GM23248 (cell line): ENCODE measurements at places on chromosomes 12 and 14. TPM values are rescaled to one million over a fixed set of nuclear protein-coding genes. Genes with fewer than 3 reads are reported as not detected.

- DNase-seq, result peak; percentile 67
Measured at GRCh38 chr14:65658202-65658601, 245.7 kb downstream of the FUT8 start.

- DNase-seq, result no peak
Measured at GRCh38 chr12:110505332-110505731, 3.2 kb downstream of the RAD9B start.

DNA sequence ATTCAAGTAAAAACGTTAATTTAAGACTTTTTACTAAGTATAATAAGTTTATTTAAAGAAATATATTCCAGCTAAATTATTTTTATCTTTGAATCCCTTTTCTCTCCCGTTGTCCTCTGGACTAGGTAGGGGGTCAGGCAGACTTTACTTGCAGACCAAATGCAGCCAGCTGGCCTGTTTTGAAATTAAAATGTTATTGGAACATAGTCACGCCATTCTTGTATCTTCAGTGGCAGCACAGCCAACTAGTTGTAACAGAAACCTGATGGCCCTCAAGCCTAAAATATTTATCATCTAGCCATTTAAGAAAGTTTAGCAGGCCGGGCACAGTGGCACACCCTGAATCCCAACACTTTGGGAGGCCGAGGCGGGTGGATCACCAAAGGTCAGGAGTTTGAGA lies 52.7 kb downstream of the BCAT1 start:
- DNase-seq, result peak; percentile 28

Gene RPL10L
- not detected in 2 replicates for polyA plus RNA-seq

DNA sequence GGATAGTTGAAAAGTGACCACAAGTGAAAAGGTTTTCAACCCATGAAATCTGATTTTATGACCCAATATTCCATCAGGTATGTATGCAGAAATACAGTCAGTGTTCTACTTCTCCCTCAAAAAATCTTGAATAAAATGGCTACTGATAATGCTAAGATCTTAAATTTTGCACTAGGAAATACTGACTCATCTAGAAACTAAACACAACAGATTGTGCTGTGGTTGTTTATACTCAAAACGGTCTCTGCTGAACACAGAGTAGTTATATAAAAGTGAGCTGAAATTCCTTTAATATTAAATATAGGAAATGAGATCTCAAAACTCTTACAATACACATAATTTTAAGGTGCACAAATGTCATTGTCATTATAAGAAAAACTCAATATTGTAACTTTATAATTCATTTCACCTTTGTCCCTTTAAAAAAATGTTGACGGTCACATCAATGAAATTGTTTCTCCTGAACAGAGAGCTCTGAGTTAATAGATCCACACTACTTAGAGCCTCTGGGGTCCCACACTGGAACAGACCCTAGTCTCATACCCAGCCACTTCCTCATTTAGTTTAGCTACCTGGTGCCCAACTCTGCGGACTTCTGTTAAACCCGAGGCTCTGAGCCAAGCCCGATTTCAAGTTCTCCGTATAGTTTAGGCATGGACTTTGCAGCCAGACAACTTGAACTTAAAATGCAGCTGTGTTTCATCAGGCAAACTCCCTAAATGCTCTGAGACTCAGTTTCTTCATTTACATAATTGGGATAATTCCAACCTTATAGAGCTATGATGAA lies 9.3 kb downstream of the COCH start:
- DNase-seq, result no peak

DNA sequence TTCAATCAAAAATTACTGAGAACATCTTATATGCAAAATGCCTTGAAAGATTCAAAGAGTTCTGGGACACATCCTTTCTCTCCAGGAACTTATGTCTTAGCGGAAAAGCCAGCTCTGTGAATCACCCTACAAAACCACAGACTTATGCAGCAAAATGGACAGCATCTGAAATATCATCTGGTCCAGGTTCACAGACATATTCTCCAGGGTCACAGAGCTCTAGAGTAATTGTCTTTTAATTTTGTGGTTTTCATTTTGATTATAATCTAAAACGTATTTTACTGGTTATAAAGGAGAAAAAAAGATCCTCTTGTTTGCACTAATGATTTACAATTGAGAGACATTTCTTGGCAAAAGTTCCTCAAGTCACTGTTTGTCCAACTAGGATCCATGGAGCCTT lies 246.2 kb downstream of the MSRB3 start:
- peak; percentile 91 for DNase-seq

DNA sequence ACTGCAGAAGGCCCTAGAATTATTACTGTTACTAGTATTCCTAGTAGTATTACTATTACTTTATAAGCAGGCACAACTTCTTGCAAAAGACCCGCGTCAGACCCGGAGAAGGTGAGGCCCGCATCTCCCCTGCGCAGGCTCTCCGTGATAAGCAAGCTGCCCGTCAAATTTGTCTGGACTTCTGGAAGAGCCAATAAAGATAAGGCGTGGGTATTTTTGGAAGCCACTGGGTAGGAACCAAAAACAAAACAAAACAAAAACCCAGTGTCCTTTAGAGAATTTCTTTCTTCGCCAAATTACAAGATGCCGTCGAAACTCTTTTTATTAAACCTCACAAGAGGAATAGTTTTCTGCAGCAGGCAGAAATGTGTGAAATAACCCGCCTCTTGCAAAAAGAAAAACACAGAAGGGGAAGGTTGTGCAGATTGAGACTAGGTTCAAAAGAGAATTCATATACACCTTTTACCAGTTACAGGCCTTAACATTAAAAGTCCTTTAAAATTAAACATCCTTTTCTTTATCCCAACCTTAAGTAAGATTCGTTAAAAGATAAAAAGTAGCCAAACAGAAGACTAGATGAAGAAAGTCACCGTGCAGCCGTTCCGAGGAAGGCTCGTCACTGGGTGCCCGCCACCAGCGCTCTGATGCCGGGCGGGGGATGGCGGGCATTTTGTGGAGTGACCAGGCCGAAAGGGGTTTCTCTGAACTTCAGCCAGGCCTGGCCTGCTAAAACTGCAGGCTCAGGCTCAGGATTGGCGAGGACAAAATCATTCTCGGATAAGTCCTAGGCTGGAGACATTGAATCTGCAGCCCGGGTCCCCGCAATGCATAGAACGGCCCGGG lies 1.6 kb downstream of the TBX5 start:
- peak; percentile 66 for DNase-seq

- no peak for DNase-seq
Measured at GRCh38 chr14:91158091-91158790, 44.4 kb downstream of the DGLUCY start.

- DNase-seq, result no peak
Measured at GRCh38 chr12:14643251-14643650, 53.1 kb downstream of the GUCY2C start.

GRCh38 chr12:22287776-22288621 lies 46.5 kb downstream of the ST8SIA1 start:
- peak; percentile 86 for DNase-seq

Gene CELA1
- polyA plus RNA-seq, result not detected in 2 replicates

DNA sequence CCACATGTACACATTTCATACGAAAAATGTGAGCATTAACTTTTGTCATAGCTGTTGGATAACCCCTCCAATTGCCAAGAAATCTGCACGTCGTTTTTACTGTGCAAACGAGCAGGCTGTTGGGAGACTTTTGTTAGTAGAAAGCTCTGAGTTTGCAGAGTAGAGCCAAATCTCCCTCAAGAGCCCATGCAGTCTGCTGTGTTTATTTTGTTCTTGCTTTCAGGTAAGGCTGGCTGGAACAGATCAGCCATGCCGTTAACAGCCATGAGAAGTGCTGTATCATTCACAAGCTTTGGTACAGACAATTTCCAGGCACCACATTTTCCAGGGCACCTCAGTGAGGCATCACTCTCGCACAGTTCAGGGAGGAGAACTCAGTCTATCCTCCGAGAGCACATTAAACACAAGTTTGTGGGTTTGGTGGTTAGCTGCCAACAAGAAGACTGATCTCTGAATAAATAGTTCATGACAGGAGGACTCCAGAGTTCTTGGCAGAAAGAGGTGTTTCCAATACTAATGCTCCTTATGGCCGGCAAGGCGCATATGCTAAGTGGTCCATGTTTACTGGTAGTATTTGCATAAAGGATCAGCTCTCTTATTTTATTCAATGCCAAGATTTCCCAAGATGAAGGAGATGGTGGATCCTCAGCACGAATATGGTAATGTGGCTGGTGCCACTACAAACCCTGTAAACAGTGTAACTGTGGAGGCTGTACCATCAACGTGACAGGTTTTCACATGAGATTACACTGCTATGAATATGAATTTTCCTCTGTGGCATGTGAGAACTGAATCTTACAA lies 30.3 kb upstream of the PELI2 start:
- DNase-seq, result no peak

DNA sequence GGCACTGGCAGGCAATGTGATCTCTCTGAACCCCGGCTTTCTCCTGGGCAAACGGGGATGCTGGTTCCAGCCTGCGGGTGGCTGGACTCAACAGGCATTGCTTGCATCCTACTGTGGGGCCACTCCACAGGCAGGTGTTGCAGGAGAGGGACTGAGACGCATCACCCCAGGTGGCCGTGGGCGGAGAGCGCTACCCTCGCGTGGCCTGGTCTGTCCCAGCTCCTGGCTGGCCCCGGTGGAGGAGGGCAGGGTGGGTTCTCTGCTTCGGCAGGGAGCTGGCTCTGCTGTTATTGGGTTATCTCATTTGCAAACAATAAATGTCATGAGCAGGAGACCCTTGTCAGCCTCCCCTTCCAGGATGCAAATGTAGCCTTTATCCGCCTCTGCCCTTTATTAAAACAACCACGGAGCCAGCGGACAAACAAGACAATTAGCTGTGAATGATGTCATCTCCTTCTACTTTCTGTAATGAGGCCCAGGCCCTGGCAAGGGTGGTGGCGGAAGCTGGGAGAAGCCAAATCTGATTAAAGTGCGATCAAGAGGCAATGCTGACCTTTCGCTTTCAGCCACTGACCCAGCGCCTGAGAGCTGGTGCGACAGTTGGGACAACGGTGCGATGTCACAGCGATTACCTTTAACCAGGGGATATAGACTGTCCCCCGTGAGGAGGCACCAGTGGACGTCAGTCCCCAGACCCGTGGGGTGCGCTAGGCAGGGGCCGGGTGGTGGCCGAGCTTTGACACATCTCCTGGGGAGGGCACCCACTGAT lies 161.8 kb downstream of the KIF26A start:
- no peak for DNase-seq

DNA sequence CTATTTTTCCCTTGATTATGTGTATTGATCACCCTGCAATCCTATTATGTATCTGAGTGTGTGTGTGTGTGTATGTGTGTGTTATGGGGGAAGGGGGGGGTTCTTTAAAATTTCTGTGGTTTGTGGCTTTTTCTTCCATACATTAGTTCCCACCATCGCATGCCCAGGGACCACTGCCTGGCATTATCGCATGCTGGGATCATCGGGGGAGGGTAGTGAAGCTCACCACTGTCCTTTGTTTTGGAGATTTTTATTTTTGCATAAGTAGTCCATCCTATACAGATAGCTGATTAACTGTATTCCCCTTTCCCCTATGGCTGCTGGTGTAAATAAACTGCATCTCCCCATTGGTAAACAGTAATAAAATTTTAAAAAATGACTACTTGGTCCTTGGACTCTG lies 3.4 kb downstream of the ATXN7L3B start:
- no peak for DNase-seq

DNA sequence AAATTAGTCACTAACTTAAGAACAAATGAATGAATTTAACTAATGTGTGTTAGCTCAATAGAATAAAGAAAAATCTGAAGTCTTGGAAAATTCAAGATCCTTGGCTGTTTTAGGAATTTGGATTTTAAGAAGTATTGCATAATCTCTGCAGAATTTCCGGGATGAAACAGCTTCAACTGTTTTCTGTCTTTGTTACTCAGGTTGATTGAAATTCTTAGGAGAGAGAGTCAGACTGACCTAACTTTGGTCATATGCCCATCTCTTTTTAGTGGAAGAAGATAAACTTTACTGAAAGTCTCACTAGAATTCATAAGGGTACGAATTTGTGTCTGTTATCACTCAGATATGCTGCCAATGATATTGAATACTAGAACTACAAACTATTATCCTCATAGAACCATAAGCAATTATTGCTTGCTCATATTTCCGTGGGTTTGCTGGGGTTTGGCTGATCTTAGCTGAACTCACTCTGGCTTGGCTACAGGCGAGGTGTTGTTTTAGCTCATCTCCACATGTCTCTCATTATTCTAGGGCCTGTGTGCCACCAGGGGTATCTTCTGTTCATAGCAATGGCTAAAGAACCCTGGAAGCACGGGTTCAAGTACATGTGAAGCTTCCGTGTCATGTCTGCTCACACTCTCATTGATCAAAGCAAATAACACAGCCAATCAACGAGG lies 257.4 kb upstream of the NOVA1 start:
- peak; percentile 66 for DNase-seq

DNA sequence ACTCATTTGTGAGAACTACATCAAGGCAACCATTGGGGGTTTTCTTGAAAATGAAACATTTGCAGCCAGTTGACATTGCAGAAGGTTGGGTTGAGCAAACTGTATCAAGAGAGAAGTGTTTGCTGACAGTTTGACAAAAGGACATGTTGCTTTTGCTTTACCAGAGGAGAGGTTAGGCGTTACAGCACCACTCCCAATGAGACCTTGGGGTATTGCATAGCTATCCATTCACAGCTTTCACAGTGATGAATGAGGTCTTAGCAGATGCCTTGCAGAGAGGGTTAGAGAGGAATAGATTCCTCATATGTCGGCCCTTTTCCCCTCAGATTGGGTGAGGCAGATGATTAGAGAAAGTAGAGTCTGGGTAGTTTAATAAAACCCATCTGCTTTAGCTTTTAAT lies 988.9 kb upstream of the FLRT2 start:
- no peak for DNase-seq

- no peak for DNase-seq
Measured at GRCh38 chr14:81123811-81124210, 96.9 kb downstream of the GTF2A1 start.

Gene NR1H4
- polyA plus RNA-seq, result not detected in 2 replicates

DNA sequence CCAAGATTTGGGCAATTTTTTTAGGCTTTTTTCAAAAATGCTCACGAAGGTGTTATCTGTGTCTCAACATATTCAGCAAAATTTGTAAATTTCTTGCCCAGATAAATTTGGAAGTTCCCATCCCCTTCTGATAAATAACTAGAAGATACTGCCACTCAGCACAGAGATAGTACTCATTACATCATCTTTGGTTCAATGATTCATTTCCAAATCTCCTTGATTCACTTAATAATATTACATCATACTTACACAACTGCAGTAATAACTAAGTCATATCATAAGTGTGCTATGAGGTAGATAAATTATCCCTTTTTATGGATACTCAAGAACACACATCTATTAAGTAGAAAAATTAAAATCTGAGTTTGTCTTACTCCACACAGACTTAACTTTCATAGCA lies 89.4 kb downstream of the RPAP3 start:
- DNase-seq, result peak; percentile 20
